ENCODE measurements at places on chromosomes 12 and 14.

DNA sequence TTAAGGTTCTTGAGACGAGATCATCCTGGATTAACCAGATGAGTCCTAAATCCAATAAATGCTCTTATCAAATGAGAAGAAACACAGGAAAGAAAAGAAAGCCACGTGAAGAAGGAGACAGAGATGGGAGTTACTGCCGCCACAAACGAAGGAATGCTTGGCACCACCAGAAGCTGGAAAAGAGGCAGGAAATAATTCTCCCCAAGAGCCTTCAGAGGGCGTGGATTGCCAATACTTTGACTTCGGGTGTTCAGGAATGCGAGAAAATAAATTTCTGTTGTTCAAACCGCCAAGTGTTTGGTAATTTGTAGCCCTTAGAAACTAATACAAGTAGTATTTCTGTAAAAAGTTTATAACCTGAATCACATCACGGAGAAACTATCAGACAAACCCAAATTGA lies 31.3 kb downstream of the ABCD2 start:
- DNase-seq = no peak

- no peak for DNase-seq
Observed at GRCh38 chr14:38065106-38065762, 142.5 kb upstream of the SSTR1 start.

- no peak for DNase-seq
Observed at GRCh38 chr12:78579846-78580245, 284.7 kb upstream of the SYT1 start.

GRCh38 chr14:76904100-76904739 lies 78.0 kb downstream of the LRRC74A start:
- DNase-seq = peak; percentile 82

- DNase-seq = no peak
Observed at GRCh38 chr12:29698756-29699155, 85.0 kb downstream of the TMTC1 start.

GRCh38 chr14:89641495-89642175 lies 224.6 kb upstream of the FOXN3 start:
- no peak for DNase-seq
